ENCODE measurements at places on chromosomes 3 and 15.
A peak's percentile ranks its signal among the peaks of the same experiment; 100 is the strongest.

DNA sequence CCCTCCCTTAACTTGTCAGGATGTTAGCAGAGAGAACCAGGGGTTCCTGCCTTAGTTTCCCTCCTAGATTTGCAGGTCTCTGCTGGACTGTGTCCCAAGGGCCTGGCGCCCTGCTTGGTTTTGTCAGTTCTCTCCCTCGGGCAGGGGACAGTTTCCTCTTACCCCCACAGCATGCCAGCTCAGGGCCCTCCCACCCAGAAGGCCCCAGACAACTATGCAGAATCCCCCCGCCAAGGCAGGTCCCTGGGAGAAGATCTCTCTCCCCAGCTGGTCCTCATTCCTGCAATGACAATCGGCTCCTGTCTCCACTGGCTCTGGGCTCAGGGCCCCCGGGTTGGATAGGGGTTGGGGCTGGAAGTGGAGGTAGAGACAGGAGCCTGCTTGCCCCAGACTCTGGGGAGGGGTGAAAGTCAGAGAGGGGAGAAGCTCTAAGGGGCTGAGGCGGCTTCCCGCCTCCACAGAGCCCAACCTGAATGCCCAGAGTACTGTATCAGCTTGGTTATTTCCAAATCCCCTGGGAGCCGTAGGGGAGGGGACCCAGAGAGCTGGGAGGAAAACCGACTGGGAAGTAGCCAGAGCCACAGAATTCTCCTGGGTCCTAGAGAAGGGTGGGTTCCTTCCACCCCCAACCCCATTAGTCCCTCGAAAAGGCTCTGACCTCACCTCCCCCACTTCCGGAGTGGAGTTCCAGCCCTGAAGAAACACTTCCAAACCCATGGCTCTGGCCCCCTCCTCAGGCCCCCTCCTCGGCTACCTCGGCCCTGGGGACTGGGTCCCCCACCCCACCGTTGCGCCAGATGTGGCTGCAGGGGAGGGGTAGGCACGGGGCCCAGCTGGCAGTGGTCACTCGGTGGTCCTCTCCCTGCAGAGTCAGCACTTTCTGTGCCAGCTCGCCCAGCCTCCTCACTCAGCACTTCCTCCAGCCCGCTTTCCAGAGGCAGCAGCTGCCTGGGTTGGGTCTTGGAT is 3.8 kb upstream of the LOXL1 start:
- DNase-seq = no peak

GRCh38 chr3:107942951-107943749 is 147.7 kb downstream of the CD47 start:
- DNase-seq = peak; percentile 26

GRCh38 chr3:181700168-181701087 is 11.3 kb upstream of the SOX2 start:
- DNase-seq = peak; percentile 14

GRCh38 chr3:140113996-140114788 is 179.2 kb downstream of the CLSTN2 start:
- no peak for DNase-seq

All from GM04504 (cell line).